Hematopoietic multipotent progenitor cell treated with erythropoietin and hydrocortisone succinate and interleukin-3 and kit ligand, for 6 days (in vitro differentiated cells): ENCODE measurements at places on chromosomes 7 and 10.

- no peak for DNase-seq
These were observed 56.8 kb downstream of the ATXN7L1 start for GRCh38 chr7:105819559-105819958.

- DNase-seq, result peak; percentile 92
These were observed 40.0 kb upstream of the SORBS1 start for GRCh38 chr10:95601116-95601719.

- no peak for DNase-seq
These were observed 33.4 kb downstream of the PRPS1L1 start for GRCh38 chr7:17994079-17994850.

DNA sequence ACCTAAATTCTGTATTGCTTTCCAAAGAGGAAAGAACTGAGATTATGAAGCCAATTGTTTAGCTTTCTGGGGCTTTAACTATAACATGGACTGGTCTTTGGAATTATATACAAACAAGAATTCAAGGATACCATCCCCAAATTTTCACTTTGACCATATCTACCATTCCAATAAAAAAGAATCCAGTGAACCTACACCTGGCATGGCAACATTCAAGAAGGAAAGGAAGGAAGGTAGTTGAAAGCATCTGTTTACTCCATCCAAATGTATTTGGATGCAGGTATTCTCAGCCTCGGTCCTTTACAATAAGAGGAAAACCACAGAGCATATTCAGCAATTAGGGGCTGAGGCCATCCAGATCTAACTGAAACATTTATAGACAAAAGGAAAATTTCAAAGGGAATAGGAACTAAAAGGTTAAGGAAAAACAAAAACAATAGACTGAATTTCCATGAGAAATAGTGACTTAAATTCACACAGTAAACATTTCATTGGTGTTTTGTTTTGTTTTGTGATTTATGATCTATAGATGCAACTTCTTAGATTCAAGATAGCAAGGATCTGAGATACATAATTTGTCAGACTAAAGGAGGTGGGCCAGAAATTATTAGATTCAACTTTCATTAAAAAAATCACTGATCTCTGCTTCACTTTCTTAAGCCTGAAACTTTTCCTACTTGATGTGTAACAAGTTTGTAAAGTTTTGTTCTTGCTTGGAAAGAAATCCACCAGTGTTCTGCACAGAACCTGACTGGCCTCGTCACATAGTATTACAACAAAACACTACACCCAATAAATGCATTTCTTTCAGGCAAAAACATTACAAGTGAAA is 12.7 kb downstream of the SKIDA1 start:
- no peak for DNase-seq

- DNase-seq, result no peak
These were observed 240.9 kb downstream of the KIAA1217 start for GRCh38 chr10:24449769-24450310.

DNA sequence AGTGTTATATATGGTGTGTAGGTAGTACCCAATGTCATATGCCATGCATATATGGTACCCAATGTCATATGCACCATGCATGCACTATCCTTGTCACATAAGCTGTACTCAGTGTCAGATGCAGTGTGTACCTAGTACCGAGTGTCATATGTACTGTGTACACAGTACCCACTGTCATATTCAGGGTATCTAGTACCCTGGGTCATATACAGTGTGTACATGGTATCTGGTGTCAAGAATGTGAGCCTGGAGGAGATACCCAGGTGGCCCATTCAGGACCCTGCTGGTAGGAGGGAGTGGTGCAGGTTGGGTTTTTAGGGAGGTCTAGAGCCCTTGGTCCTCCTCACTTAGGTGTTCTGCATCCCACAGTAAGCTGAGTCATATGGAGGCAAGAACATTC is 1.8 kb downstream of the ZMYND11 start:
- peak; percentile 71 for DNase-seq

DNA sequence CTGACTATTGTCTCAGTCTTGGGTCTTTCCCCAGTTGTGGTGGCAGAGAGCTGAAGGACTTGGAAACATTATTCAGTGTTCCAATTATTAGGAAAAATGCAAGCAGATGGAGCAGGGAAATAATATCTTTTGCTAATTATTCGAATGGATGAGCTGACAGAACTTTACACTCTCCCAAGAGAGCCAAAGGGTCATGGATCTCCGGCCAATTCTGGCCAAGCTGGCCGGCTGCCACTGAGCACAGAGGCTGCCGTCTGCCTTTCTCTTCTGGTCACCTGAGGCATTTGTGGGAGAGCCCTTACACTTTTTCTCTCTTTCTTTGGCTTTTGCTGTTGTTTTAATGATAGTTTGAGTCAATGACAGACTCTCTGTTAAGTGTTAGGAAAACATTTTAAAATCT is 22.2 kb upstream of the CNTNAP2 start:
- DNase-seq, result no peak

- no peak for DNase-seq
These were observed 17.7 kb downstream of the LDB1 start for GRCh38 chr10:102102421-102102820.

DNA sequence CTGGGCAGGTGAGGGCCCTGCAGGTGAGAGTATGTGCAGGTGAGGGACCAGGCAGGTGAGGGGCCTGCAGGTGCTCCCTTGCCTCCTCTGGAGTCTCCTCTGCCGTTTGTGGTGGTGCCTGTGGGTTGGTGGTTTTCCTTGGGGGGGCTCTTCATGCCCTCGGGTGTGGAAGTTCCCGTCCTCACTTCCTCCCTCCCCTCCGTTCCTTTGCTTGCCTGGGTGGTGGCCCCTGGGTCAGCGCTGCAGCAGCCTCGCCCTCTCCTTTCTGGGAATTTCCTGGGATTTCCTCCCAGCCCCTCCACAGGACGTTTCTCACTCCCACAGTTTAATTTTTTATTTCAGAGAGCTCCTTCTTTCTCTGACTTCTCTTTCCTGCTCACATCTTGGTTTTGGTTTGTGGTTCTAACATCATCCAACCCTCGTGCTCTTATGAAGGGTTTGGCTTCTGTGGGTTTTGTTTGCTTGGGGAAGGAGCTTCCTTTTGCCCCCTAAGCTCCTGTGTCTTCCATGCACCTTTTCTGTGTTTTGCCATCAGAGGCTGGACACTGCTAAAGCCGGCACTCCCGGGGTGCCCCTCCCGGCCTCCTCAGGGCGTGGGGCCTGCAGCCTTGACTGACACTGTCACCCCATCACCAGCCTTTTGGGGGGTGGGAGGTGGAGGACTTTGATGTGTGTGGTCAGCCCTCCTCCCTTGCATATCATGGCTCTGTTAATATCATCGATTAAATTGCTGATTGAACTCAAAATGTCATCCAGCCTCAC is 29.2 kb upstream of the ADGRA1 start:
- DNase-seq, result peak; percentile 21

GRCh38 chr10:83023662-83024061 is 1115.6 kb upstream of the GHITM start:
- DNase-seq, result no peak

DNA sequence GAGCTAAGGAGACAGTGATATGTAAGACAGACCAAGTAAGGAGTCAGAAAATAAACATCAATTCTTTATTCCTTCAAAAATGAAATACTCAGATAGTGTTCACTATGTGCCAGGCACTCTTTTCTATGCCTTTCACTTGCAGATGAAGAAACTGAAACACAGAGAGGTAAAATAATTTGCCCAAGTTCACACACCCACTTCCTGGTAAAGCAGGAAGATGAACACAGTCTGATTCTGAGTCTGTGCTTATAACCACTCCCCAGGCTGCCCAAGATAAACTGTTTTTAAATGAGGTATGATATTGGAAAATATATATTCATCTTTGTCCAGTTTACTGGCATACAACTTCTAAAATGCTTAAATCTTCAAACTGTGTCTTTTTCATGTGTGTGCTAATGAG is 294.4 kb upstream of the NPVF start:
- no peak for DNase-seq

- DNase-seq, result peak; percentile 44
These were observed 34.2 kb downstream of the PUS7 start for GRCh38 chr7:105487579-105488571.

DNA sequence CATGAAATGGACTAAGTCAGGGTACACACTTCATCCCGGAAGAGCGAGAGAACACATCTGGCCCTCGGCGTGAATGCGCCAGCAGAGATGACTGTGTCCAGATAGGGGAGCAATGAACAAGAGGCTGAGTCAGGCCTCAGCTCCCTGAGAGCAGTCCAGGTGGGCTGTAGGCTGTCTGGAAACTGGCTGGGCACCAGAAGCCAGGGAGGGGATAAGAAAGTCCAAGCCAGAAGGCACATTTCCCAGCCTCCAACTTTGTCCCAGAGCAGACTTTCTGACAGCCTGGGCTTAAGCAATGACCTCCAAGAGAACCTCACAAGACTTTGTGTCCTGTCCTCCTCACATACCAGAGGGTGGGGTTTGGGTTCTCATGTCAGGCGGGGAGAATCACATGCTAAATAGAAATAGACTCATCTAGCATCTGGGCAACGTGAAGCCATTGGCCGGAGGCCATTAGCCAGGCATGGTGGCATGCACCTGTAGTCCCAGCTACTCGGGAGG is 157.2 kb downstream of the ARHGAP12 start:
- no peak for DNase-seq

DNA sequence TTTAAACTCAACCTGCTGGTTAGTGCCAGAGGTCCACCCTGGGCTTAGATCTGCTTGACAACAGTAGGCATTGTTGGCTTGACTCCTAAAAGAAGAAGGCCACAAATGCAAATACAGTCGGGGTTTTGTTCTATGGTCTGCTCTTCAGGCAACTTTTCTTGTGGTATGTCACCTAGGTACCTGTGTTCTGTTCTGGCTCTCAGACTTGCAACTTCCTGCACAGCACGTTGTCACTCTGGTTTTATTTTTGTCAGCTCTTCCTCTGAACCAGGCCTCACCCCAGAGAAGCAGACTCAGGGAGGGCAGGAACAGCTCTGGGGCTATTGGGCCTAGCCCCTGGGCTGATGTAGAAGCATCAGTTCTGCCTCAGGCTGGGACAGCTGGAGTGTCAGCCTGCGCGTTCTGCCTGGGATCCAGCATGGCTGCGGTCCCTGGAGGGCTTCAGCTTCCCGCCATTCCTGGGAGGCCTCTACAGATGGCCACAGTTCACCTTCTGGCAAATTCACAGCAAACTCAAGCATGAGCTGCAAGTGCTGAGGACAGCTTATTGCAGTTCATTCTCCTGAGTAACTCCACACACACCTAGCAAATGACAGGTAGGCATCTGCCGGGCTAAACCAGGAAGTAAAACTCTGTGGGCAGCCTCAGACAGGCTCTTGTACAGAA is 11.0 kb upstream of the PDCD4 start:
- DNase-seq, result no peak

DNA sequence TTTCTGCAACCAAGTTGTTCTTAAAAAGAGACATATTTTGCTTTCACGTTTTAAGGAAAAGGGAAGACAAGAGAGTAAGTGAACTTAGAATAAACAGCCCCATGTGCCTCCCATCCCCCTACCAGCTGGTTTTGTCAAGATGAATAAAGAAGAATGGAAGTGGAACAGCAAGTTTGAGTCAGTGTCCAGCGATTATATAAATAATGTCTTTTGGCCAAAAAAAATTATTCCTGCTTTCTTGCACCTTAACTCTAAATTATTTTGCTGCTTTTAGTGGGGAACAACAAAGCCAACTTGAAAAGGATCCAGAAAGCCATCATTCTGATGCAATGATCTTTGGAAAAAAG is 82.4 kb upstream of the TRIL start:
- no peak for DNase-seq

GRCh38 chr10:36946598-36946997 is 178.8 kb upstream of the ANKRD30A start:
- DNase-seq, result no peak

DNA sequence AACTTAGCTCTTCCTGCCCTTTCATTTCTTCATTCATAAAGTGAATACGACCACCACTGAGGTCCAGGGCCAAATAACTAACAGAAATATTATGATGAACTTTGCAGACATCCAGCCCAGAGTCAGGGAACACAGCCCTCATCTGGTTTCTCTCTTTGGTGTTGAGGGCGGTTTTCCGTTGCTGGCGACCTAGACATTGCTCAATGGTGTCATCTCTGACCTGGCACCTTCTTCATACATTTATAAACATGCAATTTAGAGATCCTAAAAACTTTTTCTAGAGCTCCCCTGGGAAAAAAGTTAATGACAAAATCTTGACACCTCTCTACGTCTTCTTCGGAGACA is 324 bp upstream of the TET1 start:
- DNase-seq, result peak; percentile 54

DNA sequence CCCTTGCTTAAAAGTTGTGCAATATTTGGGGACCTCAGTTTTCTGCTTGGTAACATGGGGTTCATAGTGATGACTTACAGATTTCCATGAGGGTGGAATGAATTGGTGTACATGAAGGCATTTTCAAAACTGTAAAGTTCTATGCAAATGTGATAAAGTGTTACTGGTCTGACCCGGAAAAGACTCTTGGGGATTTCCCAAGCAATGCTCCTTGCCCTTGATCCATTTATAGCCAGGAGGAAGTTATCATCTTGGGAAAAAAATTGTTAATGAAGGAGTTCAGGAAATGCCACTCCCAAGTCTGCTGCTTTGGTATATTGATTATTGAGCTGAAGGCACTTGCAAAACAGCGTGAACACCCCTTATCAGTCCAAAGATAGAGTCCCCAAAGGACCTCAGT is 96.3 kb upstream of the ZPBP start:
- DNase-seq, result no peak

- DNase-seq, result peak; percentile 29
These were observed 109.0 kb downstream of the PRKCQ start for GRCh38 chr10:6470894-6471618.

DNA sequence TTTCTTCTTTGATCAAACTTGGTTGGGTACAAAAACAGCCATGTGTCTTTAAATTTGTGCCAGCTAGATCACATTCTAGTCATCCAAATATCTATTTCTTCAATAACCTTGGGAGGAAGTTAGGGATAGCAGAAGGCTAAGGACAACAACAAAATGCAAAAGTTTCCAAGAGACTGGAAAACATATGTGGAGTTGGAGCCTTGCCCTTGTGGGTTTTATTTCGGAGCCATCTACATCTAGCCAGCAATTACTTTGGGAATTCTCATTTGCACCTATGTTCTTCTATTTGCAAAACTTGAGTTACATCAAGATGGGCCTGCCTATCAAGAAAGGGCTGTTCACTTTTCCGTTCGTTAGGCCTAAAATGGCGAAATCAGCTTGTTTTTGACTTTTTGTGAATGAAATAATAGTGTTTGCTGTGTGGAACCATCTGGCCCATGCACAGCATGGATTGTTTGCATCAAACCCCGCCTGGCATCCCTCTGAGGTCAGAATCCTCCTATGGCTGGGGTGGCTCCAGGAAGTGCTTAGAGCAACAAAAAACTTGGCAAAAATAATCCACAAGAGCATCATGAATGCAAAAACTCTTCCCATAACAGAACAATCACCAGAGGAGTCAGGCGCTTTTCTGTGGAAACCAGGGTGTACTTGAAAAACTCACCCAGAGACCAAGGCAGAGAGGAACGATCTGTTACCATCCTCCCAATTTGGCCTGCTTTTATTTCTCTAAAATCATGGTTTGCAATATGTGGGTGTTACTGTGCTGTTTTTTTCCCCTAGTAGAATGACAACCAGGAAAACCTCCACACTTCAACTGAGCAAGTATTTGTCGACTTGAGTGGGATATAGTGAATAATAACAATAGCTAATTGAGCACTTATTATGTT is 36.2 kb upstream of the XPNPEP1 start:
- no peak for DNase-seq

- no peak for DNase-seq
These were observed 21.1 kb downstream of the SLC29A4 start for GRCh38 chr7:5303591-5304505.

- no peak for DNase-seq
These were observed 35.5 kb upstream of the WASL start for GRCh38 chr7:123784263-123784662.
